NCI-H69 (cell line): ENCODE measurements at places on chromosomes 4 and X.

DNA sequence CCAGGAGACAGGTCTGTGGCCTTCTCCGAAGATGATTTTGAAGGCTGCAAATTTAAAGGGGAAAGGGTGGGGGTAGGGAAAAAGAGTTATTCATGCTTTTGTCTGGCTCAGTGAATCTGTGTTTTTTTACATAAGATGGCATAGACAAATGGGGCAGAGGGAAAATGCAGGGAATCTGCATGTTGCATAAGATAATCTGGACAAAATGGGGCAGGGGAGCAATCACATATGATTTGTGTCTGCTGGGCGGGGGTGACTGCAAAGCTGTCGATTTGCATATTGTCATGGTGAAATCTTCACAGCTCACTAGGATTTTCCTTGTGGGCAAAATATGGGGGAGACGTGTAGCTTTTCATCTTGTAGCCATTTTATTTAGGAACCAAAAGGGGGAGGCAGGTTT is 29.4 kb upstream of the GYG2 start:
- no peak for DNase-seq

GRCh38 chr4:80897537-80898303 is 132.8 kb upstream of the BMP3 start:
- DNase-seq = no peak

GRCh38 chr4:110905367-110905766 is 282.5 kb upstream of the PITX2 start:
- DNase-seq = no peak

- no peak for DNase-seq
These were observed 234.8 kb upstream of the DIPK2B start for GRCh38 chrX:45435481-45435880.

DNA sequence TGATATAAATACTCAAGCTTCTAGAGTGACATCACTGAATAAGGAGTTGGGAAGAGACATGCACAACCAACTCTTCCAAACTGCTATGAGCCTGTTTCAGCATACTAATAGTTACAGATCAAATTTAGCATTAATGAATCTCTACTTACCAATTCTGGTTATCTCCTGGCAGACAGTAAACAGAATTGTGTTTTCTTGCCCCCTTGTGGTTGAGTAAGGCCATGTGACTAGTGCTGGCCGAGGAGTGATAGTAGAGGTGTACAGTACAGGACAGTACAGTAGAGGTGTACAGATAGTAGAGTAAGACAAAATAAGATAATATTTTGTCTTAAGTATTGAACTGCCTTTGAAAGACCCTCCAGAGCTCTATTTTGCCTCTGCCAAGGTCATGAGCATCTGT is 681.4 kb downstream of the GABRG1 start:
- peak; percentile 3 for DNase-seq

- DNase-seq = no peak
These were observed 134.4 kb downstream of the EDA2R start for GRCh38 chrX:66504481-66504880.

DNA sequence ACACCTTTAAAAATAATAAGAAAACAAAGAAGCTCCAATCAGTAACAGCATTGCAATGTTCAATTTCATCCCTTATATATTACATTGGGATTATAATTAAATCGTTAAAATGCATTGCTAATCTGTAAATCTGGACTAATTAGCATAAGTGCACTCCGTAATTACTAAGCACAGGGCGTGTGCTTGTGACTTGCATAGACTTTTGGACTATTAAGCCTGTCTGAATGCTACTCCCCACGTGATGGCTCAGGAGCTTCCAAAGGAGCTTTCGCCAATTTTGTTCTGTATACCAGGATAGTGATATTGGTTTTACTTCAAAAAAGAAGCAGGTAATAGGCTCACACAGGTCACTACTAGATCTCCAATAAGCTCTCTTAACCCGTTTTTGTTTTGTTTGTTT is 497.1 kb downstream of the SMARCA1 start:
- DNase-seq = peak; percentile 84

GRCh38 chrX:71128166-71128833 is 9.9 kb downstream of the MED12 start:
- DNase-seq = no peak

DNA sequence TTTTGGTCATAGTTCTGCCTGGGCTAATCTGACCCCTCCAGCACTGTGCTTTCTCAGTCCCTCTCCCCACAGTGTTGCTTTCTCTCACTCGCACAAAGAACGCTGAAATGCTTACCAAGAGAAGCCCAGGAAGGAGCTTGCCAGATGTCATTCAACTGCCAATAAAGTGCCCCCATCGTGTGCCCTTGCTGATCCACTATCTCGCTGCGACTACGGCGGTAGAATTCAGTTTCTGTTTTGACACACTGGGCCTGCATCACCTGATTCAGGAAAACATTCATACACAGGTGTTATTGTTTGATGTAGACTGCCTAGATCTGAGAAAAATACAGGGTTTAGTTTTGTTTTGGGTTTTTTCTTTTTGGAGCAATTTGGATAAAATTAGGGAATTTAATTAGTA is 121.2 kb downstream of the MANBA start:
- DNase-seq = no peak

DNA sequence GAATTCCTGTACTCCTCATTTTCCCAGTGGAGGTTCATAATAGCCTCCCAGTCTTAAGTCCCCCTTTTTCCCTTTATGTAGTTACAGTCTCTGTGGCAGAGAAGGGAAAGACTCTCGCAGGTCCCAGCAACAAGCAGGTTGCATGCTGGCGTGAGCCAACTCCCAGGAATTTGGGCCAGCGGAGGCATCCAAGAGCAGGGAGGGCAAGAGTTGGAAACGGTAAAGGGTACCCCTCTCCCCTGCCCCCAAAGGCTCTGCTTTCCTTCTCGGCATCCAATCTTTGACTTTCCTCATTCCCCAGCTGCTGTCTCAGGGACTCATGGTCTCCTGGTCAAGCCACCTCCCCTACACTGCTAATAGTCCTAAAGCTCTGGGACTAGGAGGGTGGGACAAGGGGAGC is 15.4 kb upstream of the HSFX2 start:
- no peak for DNase-seq

DNA sequence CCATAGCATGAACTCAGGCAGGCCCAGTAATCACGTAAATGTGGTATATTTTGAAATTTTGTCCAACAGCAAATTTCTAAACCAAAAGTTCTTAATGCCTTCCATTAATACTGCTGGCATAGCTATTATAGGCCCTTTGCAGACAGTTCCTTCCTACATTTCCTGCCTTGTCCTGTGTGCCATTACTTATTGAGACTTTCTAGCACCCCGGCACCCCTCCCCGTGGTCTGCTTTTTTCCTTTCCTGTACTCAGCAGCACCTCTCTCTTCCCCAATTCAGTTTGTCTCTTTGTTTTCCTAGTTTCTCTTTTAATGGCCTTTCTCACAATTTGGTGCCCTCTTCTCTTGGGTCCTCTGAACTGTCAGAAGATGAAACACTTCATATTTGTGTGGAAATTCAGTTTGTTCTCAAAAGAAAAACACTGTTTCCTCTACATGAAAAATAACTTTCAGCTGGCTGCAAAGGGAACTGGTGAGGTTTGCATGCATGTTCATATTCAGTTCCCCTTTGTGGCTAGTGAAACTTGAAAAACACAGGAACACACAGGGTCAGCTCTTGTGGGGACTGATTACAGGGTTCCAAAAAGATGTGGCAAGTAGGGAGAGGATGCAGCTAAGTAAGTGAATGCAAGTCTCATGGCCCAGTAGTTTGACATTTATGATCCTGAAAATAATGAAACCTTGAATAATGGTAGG is 17.1 kb downstream of the GPR34 start:
- no peak for DNase-seq

- DNase-seq = no peak
These were observed 54.8 kb downstream of the BMP3 start for GRCh38 chr4:81085291-81085690.

DNA sequence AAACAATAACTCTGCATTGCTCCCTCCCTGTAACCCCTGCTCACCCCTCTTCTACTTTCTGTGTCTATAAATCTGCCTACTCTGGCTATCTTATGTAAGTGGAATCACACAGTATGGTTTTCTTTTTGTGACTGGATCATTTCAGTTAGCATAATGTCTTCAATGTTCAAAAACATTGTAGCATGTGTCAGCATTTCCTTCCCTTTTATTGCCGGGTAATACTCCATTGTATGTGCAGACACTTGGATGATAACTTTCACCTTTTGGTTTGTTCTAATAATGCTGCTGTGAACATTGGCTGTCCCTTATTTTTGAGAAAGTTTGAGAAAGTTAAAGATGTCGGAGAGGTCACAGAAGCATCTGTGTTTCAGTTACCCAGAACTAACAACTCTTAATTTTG is 60.6 kb upstream of the TLR2 start:
- no peak for DNase-seq
